ENCODE measurements at places on chromosomes 7 and 10. TPM values are rescaled to one million over a fixed set of nuclear protein-coding genes. Genes with fewer than 3 reads are reported as not detected.

PTTG1IP2 gene
- not detected for total RNA-seq

GRCh38 chr10:116073510-116073909 is 199.5 kb downstream of the GFRA1 start:
- no peak overlapping the region for H3K4me3 ChIP-seq
- no peaks in the 10 kb centered on the region for H3K36me3 ChIP-seq
- no peak for DNase-seq
- no peak overlapping the region for H3K27ac ChIP-seq
- H3K4me1 ChIP-seq, result peaks cover 51% of the 10 kb centered on the region
- H3K27me3 ChIP-seq, result no peaks in the 10 kb centered on the region

DNA sequence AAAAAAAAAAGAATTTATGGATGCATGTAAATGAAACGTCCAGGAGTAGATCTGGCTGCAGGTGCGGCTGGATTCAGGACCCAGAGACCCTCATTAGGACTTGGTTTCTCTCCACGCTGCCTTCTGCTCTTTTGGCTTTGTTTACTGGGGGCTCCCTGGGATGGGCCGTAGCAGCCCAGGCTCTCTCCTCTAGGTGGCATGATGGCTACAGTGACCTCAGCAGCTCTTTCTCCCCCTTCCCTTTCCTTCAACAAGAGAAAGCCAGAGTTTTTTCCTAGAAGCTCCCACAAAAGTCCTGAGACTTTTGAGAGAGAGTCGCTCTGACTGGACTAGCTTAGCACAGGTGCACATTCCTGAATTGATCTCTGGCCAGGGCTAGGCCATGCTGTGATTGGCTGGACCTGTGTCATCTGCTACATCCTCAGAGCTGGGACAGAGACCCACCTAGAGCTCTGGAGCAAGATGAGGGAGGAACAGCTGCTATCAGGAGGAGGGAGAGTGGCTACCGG is 67.8 kb upstream of the PDCD4 start:
- H3K4me1 ChIP-seq, result no peaks in the 10 kb centered on the region
- peaks cover 7% of the 10 kb centered on the region for H3K36me3 ChIP-seq
- DNase-seq, result no peak

- no peak overlapping the region for H3K4me3 ChIP-seq
- no peaks in the 10 kb centered on the region for H3K36me3 ChIP-seq
- DNase-seq, result no peak
- H3K4me1 ChIP-seq, result no peaks in the 10 kb centered on the region
- H3K27ac ChIP-seq, result no peak overlapping the region
- no peaks in the 10 kb centered on the region for H3K27me3 ChIP-seq
Measured at GRCh38 chr10:60206735-60207134, 182.9 kb downstream of the ANK3 start.

GRCh38 chr10:131123496-131123895 is 188.0 kb downstream of the TCERG1L start:
- H3K27ac ChIP-seq, result no peak overlapping the region
- no peaks in the 10 kb centered on the region for H3K4me1 ChIP-seq
- no peaks in the 10 kb centered on the region for H3K27me3 ChIP-seq
- no peaks in the 10 kb centered on the region for H3K36me3 ChIP-seq
- no peak overlapping the region for H3K4me3 ChIP-seq

DNA sequence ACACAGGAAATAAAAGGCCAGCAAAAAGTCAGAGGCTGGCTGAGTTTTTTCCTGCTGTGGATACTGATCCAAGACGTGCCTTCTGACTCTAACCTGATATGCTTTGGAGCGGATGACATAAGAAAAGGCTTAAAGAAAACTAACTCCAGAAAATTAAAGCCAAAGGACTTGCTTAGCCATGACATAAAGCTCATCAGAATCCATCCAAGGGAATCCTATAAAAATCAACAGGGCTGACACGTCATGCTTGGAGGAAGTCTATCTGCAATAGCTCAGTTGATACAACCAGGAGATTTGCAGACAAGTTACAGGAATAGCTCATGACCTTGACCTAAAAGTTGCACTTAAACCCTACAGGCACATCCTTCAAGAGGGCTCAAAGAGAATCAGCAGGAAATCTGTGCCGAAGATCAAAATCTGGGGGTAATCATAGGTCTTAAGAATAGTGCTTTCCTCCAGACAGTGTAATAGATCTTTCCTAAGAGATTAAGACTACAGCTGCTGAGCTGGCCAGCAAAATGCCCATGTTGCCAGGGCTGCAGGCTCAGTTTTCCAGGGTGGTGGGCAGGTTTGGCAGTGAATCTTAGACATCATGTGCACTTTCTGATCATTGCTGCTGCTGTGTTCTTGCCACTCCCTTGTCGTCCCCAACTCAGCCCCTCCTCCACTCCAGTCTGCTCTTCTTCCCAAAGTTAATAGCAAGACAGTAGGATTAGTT is 111.5 kb upstream of the SVIL start:
- DNase-seq, result peak; percentile 52
- peak overlapping the region; percentile 35 for H3K27ac ChIP-seq
- no peak overlapping the region for H3K4me3 ChIP-seq
- H3K4me1 ChIP-seq, result peaks cover 9% of the 10 kb centered on the region

SLC16A12 gene
- 1.5 TPM for total RNA-seq

- H3K4me3 ChIP-seq, result no peak overlapping the region
- no peak overlapping the region for H3K27ac ChIP-seq
- DNase-seq, result no peak
- H3K27me3 ChIP-seq, result peaks cover 33% of the 10 kb centered on the region
- H3K4me1 ChIP-seq, result peaks cover 10% of the 10 kb centered on the region
- no peaks in the 10 kb centered on the region for H3K36me3 ChIP-seq
Measured at GRCh38 chr7:1725199-1725690, 55.2 kb downstream of the ELFN1 start.

- H3K4me1 ChIP-seq, result peaks cover 22% of the 10 kb centered on the region
- peak within 1 kb of the TSS; percentile 45 for H3K4me3 ChIP-seq
- H3K36me3 ChIP-seq, result no peaks in the 10 kb centered on the region
- peak; percentile 80 for DNase-seq
- H3K27me3 ChIP-seq, result peaks cover 24% of the 10 kb centered on the region
Measured at GRCh38 chr7:73623798-73624668, at the start of gene MLXIPL. Gene MLXIPL, minus strand, starts transcription at chr7:73624522. Its CDS starts 30 bp downstream, at chr7:73624492.
